ENCODE measurements at places on chromosomes 1 and 21.
A peak's percentile ranks its signal among the peaks of the same experiment; 100 is the strongest.

DNA sequence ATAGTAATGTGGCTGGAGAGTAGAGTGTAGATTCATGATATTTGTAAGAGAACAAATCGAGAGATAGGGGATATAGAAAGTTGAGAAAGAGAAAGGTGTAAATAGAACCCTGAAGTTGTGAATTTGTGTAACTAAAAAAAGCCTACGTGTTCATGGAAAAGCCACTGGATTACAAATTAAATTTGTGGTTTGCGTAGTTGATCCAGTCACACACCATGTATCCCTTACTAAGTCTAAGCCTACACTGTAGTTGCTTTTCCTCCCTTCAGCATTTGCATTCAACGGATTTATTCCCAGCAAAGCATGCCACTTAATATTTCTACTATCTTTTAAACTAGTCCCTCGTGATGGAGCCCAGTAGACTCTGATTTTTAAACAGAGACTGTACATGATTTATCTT is 24.9 kb downstream of the KMO start:
- no peak for DNase-seq

DNA sequence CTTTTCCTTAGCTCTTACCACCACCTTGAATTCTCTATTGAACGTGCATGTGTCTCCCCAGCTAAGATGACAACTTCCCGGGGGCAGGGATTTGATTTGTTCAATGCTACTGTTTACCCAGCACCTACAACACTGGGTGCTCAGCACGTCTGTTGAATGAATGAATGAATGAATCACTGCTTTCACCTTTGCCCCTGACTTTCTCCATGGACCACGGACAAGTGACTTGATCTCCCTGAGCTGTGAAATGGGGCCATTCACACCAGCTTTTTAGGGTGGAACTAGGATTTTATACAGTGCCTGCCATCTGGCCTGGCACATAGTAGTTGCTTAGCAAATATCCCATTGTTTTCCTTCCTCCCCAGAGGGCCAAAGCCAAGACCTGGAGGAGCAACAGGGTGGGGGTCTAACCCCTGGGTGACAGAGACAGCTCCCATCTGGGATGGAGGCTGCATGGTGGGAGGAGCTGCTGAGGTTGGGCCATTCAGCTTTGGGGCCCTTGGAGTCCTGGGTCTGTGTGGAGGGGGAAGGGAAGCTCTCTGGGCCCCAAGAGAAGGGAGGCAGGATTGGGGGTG is 15.7 kb downstream of the TNFRSF1B start:
- no peak for DNase-seq

DNA sequence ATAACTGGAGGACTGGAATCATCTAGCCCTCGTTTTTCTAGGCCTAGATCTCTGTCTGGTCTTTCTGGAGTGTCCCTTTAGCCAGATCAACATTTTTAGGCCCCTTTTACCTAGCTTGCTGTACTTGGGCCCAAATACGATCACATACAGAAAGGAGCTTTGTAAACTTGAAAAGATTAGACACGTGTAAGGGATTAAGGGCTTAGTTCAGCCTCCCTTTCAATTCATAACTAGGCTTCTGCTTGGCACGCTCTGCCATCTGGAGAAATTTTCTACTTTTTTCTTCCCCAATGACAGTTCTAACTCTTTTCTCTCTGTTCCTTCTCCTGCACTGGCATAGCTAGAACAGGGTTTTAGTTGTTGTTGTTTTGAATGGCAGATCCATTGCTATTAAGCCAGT is 153.3 kb upstream of the BEND5 start:
- no peak for DNase-seq

GRCh38 chr1:191963286-191963685 is 195.0 kb upstream of the RGS18 start:
- DNase-seq = no peak

- DNase-seq = no peak
Observed at GRCh38 chr1:228307218-228308023, 99.2 kb downstream of the TRIM11 start.

DNA sequence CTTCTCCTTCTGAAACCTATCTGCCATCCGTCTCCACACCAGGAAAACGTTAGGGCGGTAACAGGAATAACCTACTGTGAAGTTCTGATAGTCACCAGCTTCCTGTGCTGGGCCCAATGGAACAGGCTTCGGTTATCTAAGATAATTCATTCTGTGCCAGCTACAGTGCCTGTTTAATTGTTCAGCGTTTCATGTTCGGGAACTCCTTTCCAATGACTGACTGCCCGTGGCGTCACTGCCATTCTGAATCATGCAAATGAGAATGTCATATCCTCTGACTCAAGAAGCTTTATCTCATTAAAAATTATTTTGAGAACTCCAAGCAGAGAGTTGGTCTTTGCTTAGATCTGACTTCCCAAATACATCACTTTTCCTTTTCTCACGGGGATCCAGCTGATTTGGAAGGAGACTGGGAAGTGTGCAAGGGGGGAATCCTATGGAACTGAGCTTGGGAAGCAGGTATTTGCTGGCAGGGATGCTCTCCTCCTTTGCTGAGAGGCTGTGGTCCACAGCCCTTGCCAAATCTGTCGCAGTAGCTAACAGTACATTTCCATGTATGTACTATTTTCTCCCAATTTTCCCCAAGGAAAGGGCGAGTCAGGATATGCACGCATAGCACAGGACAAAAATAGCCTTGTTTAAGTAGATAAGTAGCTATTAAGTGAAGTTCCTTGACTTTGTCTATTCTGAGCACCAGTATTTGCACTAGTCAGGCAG is 358.7 kb downstream of the LTN1 start:
- no peak for DNase-seq

DNA sequence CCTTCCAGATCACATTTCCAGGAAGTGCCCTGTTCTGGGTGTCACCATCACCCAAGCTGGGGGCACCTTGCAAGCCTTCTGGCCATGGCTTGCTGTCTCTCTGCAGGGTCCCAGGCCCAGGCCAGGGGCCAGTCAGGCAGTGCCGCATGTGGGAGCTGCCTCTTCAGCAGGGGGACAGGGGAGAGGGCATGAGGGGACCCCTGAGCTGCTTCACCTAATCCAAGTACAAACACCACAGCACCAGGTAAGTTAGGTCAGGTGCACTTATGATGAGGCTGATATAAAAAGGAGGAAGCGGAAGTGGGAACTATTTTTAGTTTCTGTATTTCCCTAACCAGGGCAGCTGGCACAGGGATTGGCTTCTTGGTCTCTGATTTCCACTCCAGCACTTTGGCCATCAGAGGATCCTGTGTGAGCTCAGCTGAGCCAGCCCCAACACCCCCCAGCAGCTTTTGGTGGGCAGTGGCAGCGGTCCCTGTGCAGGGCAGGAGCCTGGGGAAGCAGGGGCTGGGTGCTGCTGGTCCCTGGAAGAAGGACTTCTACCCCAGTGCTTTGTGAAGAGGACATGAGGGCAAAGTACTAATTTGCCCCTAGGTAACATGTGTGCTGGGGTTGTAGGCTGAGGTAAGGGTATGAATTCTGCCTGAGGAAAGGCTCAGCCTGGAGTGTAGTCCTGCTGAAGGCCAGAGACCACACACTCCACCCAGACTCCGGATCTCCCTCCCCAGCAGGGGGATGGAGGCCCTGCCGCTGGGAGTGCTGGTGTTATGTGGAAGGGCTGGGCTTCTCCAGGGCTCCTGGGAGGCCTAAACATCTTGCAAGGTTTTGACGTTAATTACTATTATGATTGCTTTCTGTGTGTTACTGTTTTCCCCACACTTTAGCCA is 3.3 kb upstream of the PCBP3 start:
- DNase-seq = no peak

- no peak for DNase-seq
Observed at GRCh38 chr1:209072481-209072880, 511.0 kb upstream of the CAMK1G start.

- no peak for DNase-seq
Observed at GRCh38 chr21:16837321-16837720, 675.5 kb upstream of the CXADR start.

DNA sequence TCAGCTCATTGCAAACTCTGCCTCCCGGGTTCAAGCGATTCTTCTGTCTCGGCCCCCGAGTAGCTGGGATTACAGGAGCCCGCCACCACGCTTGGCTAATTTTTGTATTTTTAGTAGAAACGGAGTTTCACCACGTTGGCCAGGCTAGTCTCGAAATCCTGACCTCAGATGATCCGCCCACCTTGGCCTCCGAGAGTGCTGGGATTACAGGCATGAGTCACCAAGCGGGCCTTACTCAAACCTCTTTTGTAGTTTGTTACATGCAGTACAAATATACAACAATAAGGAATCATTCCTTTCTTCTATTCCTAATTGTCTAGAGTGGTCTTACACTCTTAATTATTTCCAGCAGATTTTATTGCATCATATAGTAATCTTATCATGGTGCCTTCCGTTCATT is 16.6 kb downstream of the SPATA17 start:
- DNase-seq = no peak

DNA sequence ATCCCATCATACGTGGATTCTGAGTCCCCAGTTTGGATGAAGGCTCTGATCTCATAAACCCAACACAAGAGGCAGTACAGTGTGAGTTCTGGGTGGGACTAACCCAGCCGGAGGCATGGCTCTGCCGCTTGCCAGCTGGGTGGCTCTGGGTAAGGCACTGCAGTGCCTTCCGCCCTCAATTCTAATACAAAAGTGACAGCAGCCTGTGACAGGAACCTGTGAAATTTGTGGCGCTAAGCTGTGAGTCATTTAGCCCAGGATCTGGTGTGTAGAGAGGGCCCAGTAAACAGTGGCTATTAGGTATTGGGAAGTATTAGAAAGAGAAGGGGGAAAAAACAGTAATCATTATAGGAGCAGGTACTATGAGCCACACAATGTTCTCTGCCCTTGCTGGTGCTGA is 23.3 kb downstream of the HSPG2 start:
- no peak for DNase-seq

DNA sequence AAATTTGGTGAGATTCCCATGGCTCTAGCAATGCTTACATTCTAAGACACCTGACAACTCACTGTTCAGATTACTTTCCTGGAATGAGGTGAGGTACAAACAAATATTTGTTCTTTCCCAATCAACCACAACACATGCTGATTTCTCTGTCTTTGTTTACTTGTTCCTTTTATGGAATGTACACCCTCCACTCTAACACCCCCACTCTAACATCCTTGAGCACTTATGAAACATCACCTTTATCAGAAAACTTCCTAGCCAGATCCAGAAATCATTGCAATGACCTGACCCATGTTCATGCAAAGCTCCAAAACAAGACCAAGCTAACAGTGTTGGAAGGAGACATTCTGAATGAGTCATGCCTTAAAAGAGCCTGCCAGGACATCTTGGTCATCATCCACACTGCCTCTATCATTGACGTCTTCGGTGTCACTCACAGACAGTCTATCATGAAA is 35.5 kb downstream of the HSD3B1 start:
- DNase-seq = no peak

GRCh38 chr1:11198257-11198656 is 9.1 kb downstream of the ANGPTL7 start:
- DNase-seq = no peak

GRCh38 chr1:193340331-193340730 is 153.9 kb upstream of the B3GALT2 start:
- DNase-seq = no peak

GRCh38 chr1:7940745-7941436 is at the start of gene TNFRSF9:
Gene TNFRSF9 (minus strand): TSS chr1:7940839. CDS start chr1:7939994, 845 bp downstream.
- DNase-seq = peak; percentile 76

- no peak for DNase-seq
Observed at GRCh38 chr1:55654171-55654570, 439.0 kb upstream of the USP24 start.

DNA sequence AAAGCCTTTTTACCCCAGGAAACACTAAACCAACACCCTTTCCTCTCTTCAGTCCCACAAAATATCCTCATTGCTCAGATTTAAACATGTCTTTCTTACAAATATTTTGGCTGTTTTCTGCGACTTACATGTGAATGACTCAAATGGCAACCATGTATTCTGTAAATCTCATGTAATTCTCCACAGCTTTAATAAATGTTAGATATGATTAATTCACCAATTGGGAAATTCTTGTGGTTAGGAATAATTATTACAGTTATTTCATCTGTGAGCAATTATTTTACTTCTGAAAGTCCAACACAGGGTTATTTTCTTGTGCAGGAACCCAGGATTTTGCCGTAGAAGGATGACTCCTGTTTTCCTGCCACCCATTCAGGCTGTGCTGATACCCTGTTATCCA is 431.5 kb downstream of the LMO4 start:
- DNase-seq = no peak

DNA sequence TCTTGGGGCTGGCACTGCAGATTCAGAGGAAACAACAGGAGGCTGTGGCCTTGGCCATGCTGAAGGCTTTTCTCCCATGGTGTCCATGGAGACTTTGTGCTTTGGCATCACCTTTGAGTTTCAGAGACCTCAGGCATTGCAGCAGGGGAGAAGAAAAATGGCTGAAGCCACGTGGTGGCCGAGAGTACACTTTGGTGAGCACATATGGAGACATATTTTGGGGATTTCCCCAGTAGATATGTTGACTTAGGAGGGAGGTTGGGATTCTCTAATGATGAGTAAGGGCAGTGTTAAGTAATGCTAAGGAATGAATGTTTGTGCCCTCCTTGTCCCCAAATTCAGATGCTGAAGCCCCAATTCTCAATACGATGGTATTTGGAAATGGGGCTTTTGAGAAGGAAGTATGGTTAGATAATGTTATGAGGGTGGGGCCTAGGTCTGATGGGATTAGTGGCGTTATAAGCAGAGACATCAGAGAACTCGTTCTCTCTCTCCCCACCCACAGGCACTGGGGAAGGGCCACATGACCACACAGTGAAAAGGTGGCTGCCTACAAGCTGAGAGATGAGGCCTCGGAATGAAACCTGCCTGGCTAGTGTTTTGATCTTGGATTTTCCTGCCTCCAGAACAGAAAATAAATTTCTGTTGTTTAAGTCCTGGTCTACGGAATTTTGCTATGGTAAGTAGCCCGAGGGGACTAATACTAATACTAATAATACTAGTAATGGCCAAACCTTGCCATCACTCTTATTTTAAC is 98.6 kb downstream of the TBX19 start:
- DNase-seq = no peak

DNA sequence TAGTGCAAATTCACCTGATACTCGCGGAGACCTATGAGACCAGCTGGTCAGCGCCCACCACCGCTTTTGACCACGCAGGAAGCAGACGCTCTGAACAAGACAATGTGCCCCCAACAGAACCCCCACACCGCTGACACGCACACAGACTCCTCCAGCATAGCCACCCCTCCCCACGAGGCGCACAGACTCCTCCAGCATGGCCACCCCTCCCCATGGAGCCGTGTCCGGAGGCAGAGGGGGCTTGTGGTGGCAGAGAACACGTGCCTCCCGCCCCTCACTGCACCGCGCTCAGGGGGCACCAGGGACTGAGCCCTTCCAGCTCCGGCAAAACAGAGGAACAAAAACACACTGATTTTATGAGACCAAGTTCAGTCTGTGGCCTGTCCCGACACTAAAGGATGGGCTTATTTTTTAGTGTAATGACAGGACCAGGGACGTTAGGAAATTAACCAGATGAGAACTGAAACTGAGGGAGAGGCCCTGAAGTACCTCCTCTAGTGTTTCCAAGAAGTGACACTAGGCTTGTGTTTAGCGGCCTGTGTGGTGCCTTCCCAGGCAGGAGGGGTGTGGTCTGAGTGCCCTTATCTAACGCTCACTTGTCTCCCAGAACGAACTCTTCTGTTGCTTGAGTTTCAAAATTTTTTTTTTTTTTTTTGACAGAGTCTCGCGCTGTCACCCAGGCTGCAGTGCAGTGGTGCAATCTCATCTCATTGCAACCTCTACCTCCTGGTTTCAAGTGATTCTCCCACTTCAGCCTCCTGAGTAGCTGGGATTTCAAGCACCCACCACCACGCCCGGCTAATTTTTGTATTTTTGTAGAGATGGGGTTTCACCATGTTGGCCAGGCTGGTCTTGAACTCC is 10.0 kb upstream of the AGPAT3 start:
- DNase-seq = peak; percentile 47

Measured in CD4-positive, alpha-beta T cell treated with Interleukin-15 for 1 hour (primary cell).